Cardiac muscle cell (in vitro differentiated cells and primary cell): ENCODE measurements at places on chromosomes 12 and 14. TPM values are rescaled to one million over a fixed set of nuclear protein-coding genes. Genes with fewer than 3 reads are reported as not detected.

RHOJ gene
- 0.18 TPM in 1 of 2 replicates, not detected in the other for total RNA-seq

PTGER2 gene
- not detected in 2 replicates for total RNA-seq

OS9 gene
- 182 and 202 TPM in 2 replicates for total RNA-seq

ZDHHC22 gene
- 0.12 and 0.25 TPM in 2 replicates for total RNA-seq

HPD gene
- not detected in 2 replicates for total RNA-seq

TAS2R14 gene
- 1.2 and 3.2 TPM in 2 replicates for total RNA-seq

DACT1 gene
- 259 and 324 TPM in 2 replicates for total RNA-seq

NPFF gene
- not detected in 2 replicates for total RNA-seq
